Inflammatory macrophage (primary cell): ENCODE measurements at places on chromosomes 3 and 15.
A peak's percentile ranks its signal among the peaks of the same experiment; 100 is the strongest.

- DNase-seq, result peak; percentile 9
Observed at GRCh38 chr3:71131375-71132314, 451.9 kb downstream of the FOXP1 start.

- no peak for DNase-seq
Observed at GRCh38 chr15:92073044-92073785, 219.7 kb downstream of the SLCO3A1 start.

- DNase-seq, result no peak
Observed at GRCh38 chr3:150172356-150172755, 201.7 kb upstream of the PFN2 start.

GRCh38 chr3:141530415-141530768 is 43.6 kb downstream of the RASA2 start:
- DNase-seq, result peak; percentile 51

- no peak for DNase-seq
Observed at GRCh38 chr3:114221881-114222264, 15.5 kb downstream of the ZNF80 start.

- peak; percentile 1 for DNase-seq
Observed at GRCh38 chr3:117346901-117347300, 637.3 kb downstream of the TUSC7 start.

DNA sequence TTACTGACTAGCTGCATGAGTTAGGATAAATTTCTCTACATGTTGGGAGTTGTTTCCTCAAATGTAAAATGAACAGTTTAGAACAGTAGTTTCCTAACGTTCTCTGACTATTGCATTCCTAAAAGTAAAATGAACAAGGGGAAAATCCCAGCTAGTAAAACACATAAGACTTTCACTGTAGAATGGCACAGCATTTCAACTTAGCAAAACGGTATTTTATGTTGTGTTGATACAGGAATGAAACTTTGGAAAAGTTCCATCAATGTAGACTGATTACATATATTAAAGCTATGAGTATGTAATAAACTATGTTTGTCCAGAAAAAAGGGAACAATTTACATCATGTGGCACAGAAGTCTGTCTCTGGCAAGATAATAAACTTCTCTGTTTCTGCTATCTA is 297.4 kb upstream of the EPHA3 start:
- no peak for DNase-seq

DNA sequence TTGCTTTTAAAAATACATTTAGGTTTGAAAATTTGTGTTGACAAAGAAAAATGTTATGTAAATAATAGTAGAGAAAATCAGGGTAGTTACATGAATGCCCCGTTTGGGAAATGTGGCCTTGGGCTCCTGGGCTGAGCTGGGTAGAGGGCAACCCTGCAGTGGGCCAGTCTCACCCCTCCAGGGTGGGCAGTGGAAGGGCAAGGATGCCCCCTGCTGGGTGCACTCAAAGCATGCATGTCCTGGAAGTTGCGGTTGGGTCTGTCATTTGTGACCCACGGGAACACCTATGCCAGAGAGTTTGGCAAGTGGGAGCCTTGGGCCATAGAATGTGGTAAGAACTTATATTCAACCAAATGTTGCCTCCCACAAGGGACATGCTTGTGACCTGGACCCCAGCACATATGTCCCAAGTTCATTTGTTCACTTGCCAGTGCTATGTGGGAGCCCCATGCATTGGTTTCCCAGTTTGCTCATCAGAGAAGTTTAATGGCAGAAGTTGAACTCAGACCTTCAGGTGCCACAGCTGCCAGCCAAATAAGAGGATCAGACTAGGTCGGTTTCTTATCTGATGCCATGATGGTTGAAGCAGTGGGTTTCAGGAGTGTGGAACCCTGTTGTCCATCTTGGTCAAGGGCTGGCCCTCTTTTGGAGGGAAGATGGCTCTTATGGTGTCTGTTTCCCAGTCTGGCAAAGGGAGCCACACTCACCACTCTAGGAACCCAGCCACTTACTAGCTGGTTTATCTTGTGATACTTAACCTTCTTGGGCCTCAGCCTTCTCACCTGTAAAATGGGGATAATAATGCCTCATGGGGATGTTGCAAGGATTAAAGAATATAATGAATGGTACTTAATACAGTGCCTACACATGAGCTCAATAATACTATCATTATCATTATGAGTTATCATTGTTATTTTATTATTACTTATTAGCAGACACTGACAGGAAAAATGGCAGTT is 2.5 kb upstream of the PLCB2 start:
- peak; percentile 78 for DNase-seq

- DNase-seq, result no peak
Observed at GRCh38 chr3:171165499-171165921, 139.0 kb upstream of the SLC2A2 start.

DNA sequence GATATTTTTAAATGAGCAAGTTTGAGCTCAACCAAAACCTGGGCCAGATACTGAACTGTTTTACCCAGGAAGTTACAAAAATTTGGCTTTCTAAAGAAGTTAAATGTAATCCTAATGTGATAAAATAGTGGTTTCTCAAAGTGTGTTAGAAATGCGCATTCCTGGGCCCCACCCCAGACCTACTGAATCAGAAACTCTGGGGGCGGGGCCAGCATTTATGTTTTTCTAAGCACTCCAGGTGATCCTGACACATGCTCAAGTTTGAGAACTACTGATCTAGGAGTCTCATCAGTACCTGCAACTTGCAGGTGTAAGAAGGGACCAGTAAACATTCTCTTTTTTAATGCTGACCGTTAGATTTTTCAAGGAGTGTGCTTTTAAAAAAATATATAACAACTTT is 190.6 kb downstream of the VPS13C start:
- no peak for DNase-seq

GRCh38 chr3:177379045-177379444 is 181.8 kb upstream of the TBL1XR1 start:
- DNase-seq, result no peak

DNA sequence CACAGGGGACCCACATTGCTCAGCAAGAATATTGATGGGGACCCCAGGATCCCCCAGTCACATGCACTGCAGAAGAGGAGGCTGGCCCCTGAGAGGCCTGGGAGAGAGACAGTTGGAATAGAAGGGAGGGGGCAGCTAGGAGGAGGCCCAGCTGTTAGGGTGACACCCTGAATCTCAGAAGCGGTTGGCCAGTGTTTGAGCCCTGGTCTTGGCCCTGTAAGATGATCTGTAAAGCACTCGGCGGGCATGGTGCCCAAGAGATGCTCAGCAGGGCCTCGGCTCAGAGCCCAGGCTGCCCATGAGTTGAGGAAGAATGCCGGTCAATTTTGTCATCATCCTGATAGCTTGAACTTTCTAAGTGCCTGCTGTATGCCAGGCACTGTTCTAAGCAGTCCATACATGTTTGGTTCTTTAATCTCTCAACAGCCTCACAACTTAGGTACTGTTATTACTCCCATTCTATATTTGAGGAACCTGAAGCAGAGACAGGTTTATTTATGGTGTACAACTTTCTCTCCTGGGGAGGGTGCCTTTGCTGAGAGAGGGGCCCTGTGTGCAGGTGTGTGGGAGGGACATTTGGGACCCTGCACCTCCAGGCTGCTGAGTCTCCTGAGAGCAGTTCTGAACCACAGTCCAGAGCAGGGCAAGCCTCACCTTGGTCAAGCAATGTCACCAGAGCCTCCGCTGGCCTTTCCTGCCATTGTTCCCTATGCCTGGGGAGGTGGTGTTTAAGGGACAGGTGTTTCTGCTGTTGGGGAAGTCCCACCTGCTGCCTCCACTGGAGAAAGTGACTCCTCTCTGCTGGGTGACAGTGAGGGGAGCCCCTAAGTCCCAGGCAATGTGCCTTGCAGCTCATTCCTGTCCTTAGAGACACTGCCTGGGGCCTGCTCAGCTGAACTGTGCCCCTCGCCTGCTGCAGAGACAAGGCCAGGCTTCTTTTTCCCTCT is 26.0 kb downstream of the SLC6A6 start:
- DNase-seq, result no peak

DNA sequence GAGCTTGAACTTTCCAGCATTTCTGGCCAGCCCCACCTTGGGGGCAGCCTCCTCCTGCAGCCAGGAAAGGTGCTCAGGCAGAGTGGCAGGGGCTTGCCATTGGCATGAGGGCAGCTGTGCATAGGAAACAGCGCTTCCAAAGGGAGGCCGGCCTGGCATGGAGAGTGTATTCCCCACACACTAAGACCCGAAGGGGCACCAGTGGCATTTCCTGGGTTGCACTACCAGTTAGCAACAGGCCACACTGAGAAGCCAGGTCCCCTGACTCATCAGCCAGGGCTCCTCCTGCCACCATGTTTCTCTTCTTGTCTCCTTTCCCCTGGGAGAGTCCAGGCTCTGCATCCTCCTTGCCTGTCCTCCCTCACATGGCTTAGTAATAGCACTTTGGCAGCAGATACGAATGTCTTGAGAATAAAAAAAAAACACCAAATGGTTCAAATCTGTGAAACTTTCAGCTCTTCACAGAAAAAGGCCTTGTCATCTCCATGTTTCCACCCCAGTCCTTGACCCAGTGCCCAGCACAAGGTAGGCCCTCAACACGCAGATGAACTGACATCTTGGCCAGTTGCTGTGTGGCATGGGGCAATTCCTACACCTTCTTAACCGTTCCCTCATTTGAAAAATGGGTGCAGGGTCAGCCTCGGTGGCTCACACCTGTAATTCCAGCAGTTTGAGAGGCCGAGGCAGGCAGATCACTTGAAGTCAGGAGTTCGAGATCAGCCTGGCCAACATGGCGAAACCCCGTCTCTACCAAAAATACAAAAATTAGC is 180.4 kb downstream of the SMAD6 start:
- DNase-seq, result no peak

- no peak for DNase-seq
Observed at GRCh38 chr15:99989095-99989494, 255.9 kb upstream of the LYSMD4 start.

- DNase-seq, result no peak
Observed at GRCh38 chr3:126126286-126126685, 42.4 kb upstream of the SLC41A3 start.

- DNase-seq, result no peak
Observed at GRCh38 chr3:32313723-32314473, 75.4 kb downstream of the CMTM8 start.

- no peak for DNase-seq
Observed at GRCh38 chr3:52886049-52886730, 11.2 kb downstream of the STIMATE start.

GRCh38 chr3:143972505-143973258 is 1.1 kb downstream of the DIPK2A start:
- DNase-seq, result peak; percentile 90

GRCh38 chr3:83150896-83151295 is 1389.5 kb upstream of the GBE1 start:
- no peak for DNase-seq

- DNase-seq, result peak; percentile 57
Observed at GRCh38 chr3:195147649-195148080, 123.3 kb downstream of the XXYLT1 start.

GRCh38 chr3:66103729-66104128 is 65.0 kb upstream of the MAGI1 start:
- no peak for DNase-seq

- no peak for DNase-seq
Observed at GRCh38 chr15:29864501-29864900, 42.2 kb upstream of the TJP1 start.

DNA sequence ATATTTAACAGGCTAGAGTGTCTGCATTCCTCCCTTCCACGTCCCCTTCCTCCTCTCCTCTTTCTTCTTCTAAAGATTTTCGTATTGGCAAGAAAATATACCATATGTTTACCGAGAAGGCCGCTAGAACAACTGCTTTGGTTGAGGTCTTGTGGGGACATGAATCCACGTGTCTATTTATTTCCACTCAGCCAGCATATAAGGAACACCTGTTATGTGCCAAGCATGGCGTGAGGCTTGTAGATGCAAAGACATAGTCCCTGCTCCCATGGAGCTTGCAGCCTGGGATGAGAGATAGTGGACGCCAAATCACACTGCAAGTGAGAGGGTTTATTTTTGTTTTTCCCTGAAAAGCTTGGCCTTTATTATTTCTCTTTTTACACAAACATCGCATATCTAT is 57.1 kb downstream of the SLC7A14 start:
- DNase-seq, result no peak

DNA sequence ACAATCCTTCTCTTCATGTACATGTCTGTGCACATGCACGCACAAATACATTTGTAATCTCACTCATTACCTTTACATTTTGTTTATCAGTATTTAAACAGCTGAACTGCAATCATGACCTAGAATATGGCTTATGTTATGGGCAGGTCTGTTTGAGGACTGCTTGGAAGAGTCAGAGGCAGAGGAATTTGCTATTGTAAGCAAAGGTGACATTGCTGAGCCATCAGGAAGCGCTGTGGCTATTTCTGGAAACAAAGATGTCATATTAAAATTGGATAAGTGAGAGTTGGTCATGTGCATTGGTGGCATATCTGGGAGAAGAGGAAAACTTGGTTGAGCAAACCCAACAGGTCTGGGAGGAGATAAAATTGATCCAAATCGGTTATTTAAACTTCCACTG is 41.6 kb downstream of the USF3 start:
- no peak for DNase-seq

DNA sequence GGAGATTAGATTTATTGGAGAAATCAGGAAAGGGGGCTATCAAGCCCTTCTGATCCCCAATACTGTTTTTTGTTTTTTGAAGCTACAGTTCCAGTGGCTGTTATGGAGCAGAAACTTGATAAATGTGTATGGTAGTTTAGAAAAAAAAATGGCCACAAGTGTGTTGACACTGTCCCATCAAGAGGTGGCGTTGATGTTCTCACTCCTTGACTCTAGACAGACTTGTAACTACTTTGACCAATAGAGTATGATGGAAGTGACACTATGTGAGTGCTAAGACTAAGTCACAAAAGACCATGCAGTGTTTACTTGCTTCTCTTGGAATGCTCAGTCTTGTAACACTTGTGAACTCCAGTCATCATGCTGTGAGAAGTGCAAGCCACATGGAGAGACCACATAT is 356.7 kb downstream of the PDCD6IP start:
- DNase-seq, result no peak
